ENCODE measurements at places on chromosomes 7 and 10.
A peak's percentile ranks its signal among the peaks of the same experiment; 100 is the strongest.

DNA sequence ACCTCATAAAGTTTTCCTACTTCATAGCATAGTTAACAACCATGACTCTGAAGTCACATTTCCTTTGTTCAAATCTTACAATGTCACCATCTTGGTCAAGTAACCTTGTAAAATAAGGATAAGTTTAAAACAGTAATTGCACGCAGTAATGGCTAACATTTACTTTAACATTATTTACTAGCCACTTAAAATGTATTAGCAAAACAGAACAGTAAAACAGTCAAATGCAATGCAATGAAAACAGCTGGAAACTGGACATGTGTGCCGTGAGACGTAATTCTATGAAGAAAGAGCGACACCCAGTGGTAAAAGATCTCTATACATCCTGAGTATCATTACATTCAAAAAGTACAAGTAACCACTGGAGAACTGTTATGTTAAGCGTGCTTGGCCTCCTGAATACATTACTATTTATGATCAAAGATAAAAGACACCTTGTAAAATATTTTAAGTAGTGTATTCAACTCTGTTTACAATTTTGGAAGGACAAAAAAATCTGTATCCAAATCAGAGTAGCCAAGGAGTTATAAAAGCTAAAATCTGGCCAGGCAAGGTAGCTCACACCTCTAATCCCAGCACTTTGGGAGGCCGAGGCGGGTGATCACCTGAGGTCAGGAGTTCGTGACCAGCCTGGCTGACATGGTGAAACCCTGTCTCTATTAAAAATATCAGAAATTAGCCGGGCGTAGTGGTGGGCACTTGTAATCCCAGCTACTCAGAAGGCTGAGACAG, 27.2 kb downstream of the ATE1 start:
- DNase-seq: no peak

GRCh38 chr10:70588859-70589570, 13.5 kb downstream of the PRF1 start:
- no peak for DNase-seq

DNA sequence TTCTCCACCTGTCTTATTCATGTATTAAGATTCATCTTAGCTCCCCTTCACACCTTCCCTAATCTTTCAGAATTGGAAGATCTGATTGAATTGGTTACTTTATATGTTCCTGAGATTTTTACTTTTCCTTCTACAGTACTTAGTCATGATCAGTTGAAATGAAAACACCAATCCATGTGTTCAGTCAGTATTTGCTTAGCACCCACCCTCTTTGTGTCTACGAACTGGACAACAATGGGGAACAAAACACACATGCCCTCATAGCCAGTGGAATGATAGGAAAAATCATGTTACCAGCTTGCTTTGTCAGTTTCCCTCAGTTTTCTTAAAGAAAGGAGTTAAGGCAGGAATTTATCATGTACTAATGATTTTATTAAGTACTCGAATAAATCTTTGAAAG, 2.0 kb downstream of the MASTL start:
- no peak for DNase-seq

DNA sequence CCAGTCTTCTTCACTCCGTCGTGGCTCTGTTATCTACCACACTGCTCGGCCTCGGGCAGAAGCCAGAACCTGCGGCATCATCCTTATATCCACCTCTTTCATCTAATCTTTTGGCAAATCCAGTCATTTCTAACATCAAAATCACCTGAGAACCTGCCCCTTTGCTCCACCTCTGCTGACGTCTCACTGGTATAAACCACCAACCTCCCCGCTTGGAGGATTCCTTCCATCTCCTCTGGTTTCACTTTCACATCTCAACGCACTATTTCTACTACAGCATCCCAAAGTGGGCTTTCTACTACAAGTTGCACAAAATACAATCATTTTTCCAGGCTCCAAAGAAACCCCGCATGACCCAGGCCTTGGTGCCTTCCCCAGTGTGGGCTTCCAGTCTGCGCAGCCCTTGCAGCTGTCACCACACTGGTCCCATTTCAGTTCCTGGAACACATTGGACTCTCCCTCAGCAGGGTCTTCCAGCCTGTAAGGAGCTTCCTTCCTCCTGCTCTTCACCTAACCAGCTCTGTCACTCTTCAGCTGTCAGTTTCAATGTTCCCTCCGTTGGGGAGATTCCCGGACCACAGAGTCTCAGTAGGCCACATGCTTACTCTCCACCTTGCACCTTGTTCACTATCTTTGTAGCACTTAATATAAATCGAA, 85.0 kb downstream of the PRKCQ start:
- DNase-seq: no peak

DNA sequence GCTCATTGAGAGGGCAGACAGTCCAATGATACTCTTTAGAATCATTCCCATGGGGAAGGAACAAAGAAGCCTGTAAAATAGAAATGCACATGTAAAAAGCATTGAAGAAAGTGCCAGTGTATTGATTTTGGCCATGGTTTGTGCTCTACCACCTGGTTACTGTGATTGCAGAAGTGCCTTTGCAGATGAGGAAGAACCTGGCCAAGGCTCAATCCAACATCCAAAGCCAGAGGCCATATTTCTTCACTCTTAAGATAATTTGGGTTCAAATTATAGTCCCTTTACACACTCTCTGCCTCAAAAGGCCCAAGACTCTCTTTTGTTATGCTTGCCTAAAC, 122.1 kb downstream of the EGFR start:
- no peak for DNase-seq

- DNase-seq: no peak
Observed at GRCh38 chr7:44727158-44727936, 21.3 kb upstream of the ZMIZ2 start.

- DNase-seq: no peak
Observed at GRCh38 chr10:77744245-77744644, 106.6 kb upstream of the KCNMA1 start.

- peak; percentile 40 for DNase-seq
Observed at GRCh38 chr10:70758757-70759514, 26.2 kb downstream of the TBATA start.

DNA sequence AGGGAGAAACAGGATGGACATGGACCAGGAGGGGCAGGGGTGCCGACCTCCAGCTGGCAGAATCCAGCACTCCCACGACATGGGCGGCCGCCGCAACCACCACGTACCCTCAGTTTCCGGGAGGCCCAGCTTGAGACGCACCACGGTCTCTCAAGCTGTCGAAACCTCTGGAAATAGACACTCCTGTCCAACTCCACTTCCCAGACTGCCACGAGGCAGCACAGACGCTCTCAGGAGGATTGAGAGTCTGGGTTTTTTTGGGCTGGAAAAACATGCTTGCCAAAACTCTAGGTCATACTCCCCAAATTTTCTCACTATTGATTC, 37.9 kb upstream of the PDGFA start:
- no peak for DNase-seq

GRCh38 chr7:51062222-51062987, 254.2 kb downstream of the COBL start:
- no peak for DNase-seq

DNA sequence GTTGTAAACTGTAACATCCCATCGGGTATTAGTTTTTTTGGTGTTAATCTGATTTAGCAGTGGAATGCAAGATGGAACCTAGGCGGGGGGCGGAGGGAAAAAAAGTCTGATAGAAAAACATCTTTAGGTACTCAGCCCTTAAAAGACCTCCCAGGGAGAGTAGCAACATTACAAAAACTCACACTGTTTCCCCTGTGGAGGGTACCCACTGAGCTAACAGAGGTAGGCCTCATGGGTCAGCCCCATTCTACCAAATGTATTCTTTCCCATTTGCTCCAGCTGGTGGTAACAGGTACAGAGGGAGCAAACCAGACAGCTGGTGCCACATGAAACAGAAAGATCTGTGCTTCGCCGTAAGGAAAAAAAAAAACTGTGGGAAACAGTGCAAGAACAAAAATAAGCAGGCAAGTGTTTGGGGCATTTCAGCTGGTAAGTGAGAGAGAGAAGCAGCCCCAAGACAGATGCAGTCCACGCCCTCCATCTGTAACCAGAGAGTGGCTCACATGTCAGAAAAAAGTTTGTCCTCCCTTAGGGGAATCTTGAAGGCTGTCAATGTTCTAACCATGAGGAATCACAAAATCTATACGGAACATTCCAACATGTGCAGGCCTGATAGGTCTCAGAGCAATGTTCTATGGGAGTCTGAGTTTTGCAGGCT, 65.3 kb downstream of the HOXA1 start:
- DNase-seq: no peak

DNA sequence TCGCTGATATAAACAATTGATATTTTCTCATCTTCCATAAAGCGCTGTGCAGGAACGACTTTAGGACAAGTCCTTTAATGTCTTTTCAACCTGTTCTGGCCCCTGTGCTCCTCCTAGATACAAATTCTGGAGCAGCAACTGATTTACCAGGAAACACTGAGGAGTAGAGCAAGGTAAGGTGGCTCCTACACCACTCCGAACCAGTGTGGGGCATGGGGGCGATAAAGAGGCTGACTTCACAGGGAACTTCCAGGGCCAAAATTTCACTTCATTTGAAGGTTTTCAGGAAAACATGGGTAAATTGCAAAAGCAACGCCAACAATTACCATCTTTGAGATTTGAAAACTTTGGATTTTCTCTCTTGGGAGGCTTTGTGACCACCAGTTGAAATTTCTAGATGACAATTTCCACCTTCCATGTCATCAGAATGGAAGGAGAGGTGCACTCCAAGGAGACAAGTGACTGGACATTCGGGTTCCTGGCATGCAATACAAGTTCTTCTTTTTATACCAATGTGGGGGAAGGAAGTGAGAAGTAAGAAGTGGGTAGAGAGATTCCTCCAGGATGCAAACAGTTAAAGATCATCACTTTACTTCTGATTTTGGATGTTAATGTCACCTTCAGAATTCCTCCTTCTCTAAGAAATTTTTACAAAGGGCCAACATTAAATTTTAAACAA, 118.5 kb downstream of the FAM107B start:
- DNase-seq: no peak

GRCh38 chr7:48114115-48114514, 25.1 kb downstream of the UPP1 start:
- no peak for DNase-seq

DNA sequence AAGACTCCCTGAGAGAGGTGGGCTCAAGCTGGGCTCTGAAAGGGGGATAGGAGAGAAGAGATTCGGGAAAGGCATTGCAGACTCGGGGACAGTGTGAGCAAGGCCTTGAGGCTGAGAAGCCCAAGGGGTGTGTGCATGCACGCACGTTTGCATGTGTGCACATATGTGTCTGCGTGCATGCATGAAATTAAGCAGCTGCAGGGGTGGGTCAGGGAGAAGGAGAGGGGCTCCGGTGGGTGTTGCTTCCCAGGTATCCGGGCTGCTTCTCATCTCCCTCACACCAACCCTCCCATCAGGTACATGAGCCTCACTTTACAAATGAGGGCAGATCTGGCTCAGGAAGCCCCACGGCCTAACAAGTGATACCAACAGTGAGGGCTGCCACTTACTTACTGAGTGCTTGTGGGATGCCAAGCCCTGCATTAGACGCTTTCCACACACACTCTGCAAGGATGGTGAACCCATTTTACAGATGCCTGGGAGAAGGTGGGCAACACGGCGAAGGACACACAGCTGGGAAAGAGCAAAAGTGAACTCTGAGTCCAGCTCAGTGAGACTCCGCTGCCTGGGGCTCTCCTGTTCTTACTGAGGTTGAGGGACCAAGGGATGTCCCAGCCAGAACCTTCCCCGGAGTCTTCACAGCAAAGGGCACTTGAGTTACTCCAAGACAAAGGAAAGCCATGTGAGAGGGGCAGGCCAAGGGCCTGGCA, 26.4 kb downstream of the ZCCHC24 start:
- DNase-seq: no peak

DNA sequence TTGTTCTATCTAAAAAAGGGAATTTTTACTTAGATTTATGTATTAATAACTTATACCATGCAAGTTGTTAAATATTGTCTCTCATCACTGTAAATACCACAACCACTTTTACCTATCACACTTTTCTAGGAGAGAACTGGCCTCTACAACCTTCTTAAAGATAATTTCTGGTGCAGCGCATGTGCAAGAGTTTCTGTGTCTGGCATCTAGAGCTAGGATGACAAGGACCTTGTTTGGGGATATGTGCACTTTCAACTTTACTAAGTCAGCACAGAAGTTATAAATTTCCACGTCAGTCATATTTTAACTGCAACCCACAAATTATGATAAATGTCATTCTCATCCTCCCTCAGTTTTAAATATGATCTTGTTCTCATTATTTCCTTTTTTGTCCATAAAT, 156.9 kb upstream of the ADCY1 start:
- DNase-seq: no peak

- no peak for DNase-seq
Observed at GRCh38 chr10:44517635-44518034, 132.7 kb upstream of the CXCL12 start.

- DNase-seq: no peak
Observed at GRCh38 chr10:53646525-53646924, 873.9 kb upstream of the MBL2 start.

DNA sequence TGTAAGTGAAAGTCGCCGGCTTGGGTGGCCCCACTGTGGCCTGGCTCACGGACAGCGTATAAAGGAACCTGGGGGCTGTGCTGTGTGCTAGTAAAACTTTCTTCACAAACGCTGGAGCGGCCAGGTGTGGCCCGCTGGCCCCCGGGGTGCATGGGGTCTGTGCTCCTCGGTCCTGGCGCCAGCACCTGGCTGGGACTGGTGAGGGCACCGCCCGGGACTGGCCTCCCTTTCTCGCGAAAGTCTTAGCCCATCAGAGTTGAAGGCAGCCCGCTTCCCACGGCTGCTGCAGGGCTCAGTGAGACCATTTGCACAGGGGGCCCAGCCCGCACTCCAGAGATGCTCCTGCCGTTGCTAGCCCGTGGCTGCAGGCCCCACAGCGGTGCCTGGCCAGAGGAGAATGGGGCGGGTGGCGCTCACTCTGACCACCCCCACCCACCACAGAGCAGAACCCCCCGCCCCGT, 5.8 kb downstream of the PWWP2B start:
- DNase-seq: no peak

GRCh38 chr7:85191383-85191782, 4.5 kb upstream of the SEMA3D start:
- DNase-seq: no peak

DNA sequence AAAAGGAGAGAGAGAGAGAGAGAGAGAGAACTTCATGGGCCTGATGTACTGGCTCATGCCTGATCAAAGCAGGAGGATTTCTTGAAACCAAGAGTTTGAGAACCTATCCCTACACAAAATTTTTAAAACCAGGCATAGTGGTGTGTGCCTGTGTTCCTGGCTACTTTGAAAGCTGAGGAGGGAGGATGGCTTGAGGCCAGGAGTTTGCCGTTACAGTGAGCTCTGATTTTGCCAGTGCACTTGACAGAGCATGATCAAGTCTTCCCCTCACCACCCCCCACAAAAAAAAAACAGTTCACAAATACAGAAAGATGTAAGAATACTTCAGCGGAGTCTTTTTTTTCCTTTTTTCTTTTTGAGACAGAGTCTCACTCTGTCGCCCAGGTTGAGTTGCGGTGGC, 52.1 kb upstream of the CCAR1 start:
- no peak for DNase-seq

- no peak for DNase-seq
Observed at GRCh38 chr7:36217961-36218284, 64.9 kb downstream of the EEPD1 start.

DNA sequence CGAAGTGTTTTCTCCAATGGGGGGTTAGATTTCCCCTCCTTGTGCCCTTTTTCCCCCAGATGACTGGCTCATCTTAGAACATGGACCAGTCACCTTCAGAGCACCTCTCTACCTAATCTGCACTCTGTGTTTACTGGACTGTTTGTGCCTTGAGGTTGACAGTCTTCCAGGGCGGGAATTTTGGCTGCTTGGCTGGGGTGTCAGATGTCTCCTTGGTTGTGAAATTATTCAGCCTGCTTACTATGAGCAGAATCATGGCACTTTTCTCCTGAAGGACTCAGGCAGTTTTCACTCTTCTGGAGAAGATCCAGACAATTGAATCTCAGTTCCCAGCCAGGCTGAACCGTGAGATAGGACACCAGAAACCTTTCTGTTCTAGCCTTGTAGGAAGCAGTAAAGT, 60.3 kb upstream of the NFKB2 start:
- no peak for DNase-seq

All from posterior cingulate gyrus (tissue), 11 donors.